ENCODE measurements at places on chromosomes 2 and 18.

DNA sequence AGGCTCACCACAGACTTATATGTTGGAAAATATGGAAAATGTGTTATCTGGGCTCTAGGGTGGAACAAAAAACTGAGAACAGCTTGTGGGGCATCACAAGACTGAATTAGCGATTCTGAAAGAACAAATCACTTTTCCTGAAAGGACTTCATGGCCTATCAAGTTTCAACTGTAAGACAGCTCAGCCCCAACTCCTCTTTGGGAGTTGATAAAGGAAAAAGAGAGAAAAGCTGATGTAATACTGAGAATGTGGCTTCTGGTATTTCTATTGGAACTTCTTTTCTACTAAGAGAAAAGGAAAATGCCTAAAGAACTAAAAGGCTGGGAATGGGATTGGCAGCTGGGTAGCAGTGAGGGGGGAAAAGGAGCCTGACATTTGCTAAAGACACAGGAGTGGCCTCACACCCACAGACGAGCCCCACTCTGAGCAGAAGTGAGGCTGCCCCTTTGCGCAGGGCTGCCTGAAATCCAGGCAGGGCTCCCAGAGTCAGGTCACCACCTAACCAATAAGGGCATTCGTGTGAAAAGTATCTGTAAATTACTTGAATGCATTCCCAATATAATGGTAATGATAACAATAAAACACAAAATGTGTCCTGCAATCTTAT, 75.6 kb downstream of the LRP2 start:
- DNase-seq = no peak

- peak; percentile 36 for DNase-seq
Measured at GRCh38 chr2:232576995-232577394, 26.5 kb downstream of the EIF4E2 start.

DNA sequence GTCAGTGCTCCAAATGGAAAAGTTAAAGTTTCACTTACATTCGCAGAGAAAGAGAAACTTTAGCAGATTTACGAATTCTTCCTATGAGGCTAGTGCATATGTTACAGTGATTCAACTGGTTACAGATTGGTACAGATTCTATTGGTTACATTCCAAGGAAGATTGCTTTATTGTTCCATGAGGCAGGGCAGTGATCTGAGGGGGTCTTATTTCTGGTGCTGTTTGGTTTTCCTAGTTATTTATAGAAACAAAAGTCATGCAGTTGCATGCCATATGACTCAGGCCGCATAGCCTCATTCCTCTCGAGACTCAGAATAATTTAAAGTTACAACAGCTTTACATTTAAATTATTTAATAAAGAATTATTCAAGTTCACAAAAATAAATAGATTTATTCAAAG, 385.4 kb upstream of the SYT4 start:
- peak; percentile 96 for DNase-seq

GRCh38 chr2:160921386-160921964, 238.8 kb upstream of the TANK start:
- peak; percentile 26 for DNase-seq

DNA sequence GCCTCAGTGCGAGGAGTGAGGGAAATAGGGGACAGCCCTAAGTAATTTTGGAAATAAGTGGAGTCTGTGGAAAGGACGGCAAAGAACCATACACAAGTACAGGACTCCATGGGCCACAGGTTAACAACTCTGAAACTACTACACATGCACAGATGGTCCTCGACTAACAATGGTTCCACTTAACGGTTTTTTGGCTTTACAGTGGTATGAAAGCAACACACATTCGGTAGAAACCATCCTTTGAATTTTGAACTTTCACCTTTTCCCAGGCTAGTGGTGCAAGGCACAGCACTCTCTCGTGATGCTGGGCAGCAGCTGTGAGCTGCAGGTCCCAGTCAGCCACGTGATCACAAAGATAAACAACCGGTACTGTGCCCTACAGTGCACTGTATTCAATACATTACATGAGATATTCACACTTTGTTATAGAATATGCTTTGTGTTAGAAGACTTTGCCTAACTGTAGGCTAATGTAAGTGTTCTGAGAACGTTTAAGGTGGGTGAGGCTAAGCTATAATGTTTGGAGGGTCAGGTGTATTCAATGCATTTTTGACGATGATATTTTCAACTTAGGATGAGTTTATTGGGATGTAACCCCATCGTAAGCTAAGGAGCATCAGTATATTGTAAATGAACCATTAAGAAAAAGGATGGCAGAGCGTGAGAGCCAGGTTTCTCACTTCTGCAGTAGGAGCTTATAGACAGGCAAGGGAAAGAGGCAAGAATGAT, 44.6 kb downstream of the TBC1D8 start:
- no peak for DNase-seq

GRCh38 chr2:176508984-176509740, 239.9 kb downstream of the MTX2 start:
- peak; percentile 91 for DNase-seq

DNA sequence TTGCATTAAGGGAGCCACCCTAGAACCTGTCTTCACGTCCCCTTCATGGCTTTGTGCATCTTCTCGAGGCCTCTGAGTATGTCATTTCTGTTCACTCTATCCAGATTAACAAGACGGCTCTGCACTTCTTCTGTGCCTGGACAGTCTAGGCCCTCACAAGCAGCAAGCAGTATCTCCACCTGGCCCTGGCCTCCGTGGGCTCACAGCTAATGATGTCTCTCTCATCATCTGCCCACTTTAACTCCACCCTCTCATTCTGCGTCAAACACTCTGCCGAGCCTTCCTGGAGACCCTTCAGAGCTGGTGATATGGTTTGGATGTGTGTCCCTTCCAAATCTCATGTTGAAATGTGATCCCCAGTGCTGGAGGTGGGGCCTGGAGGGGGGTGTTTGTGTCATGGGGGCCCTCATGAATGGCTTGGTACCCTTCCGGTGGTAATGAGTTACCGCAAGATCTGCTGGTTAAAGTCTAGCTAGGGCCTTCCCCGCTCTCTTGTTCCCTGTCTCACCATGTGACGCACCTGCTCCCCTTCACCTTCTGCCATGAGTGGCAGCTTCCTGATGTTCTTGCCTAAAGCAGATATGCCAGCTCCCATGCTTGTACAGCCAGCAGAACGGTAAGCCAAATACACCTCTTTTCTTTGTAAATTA, 132.5 kb upstream of the ID2 start:
- no peak for DNase-seq

DNA sequence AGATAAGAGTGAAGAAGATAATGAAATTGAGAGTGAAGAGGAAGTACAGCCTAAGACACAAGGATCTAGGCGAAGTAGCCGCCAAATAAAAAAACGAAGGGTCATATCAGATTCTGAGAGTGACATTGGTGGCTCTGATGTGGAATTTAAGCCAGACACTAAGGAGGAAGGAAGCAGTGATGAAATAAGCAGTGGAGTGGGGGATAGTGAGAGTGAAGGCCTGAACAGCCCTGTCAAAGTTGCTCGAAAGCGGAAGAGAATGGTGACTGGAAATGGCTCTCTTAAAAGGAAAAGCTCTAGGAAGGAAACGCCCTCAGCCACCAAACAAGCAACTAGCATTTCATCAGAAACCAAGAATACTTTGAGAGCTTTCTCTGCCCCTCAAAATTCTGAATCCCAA, 15.7 kb downstream of the MSH6 start:
- no peak for DNase-seq

DNA sequence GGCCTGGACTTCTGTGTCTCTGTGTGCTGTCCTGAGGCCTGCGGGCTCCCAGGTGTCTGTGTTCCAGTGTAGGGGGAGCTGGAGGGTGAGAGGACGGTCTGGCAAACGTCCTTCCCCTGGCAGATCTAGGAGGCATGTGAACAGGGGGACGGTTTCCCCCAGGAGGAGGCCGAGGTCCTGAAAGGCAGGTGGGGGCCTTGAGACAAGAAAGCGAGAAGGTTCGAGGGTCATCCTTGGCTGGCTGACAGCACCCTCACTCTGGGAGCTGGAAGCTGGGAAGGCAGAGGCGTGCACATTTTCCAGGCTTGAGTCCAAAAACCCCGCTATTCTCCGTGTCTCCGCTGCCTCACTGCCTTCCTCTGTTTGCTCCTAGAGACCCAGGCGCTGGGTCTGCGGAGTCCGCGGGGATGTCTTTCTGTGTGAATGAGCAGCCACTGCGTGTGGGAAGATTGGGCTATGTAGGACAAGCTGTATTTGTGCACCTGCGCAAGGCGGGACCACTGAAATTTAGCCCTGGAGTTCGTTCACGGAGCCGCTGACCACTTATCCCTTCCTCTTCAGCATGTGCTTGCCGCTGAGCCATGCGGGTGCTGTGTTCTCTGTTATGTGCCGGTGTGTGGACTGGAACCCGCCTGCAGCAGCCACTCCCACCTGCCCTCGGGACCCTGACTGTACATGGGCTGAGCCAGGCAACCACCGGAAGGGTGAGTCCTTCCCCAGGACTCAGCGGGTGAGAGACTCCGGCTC, 43.7 kb downstream of the TWIST2 start:
- DNase-seq = peak; percentile 63

GRCh38 chr2:222598611-222599010, 57.3 kb downstream of the FARSB start:
- DNase-seq = no peak

DNA sequence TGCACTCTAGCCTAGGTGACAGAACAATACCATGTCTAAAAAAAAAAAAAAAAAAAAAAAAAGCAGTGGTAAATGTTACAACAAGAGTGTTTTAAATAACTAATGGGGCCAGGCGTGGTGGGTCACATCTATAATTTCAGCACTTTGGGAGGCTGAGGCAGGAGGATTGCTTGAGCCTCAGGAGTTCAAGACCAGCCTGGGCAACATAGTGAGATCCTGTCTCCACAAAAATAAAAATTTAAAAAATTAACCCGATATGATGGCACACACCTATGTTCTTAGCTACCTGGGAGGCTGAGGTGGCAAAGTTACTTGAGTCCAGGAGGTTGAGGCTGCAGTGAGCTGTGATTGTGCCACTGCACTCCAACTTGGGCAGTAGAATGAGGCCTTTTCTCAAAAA, 37.1 kb downstream of the PAPOLG start:
- DNase-seq = no peak

GRCh38 chr2:65746931-65747675, 314.7 kb upstream of the SPRED2 start:
- DNase-seq = no peak

- no peak for DNase-seq
Measured at GRCh38 chr2:113251118-113251517, 27.6 kb downstream of the PAX8 start.

DNA sequence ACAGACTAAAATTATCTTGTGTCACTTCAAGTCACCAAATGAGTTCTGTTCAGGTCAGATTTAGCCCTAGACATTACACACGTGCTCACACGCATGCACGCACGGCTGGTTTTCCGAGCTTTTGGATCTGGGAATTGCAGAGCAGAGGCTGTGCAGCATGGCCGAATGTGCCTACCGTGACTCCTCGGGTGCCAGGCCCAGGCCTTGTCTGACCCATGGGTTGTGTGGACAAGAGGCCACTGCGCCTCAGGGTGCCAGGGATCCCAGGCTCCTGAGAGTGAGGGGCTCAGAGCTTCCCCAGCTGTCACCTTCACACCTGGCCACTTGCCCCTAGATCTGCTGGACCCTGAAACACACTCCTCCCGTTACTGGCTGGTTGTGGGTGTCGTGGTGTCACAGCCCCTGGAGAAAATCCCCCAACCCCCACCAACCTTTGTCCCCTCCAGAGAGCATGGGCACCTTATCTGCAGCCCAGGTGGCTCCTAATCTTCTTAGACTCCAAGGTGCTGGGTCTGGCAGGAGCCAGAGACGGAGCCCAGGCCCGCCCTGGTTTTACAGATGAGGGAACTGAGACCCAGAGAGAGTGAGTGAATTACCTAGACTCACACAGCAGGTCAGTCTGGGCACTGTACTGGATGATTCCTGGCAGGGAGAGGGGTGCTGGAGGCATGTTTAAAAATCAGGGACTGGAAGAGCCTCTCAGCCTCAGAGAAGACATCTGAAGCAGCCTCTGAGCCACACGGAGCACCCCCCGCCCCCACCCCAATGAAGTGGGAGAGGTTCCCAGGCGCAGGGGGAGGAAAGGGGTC, 56.8 kb downstream of the ATOH8 start:
- DNase-seq = no peak

DNA sequence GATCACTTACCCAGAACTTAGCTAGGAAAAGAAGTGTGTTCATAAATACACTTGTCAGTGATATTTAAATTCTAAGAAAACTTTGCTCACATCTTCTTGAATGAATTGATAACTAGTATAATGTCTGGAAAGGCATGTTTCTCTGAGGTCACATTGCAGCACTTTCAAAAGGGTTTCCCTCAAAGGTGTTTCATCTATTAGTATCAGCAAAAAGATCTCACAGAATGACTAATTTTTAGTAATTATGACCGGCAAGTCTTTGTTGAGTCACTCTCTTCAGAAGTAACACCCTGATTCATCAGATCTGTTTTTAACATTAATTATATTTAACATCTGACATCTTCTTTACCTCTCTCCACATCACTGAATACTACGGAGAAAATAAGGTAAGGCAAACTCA, 222.3 kb downstream of the IKZF2 start:
- no peak for DNase-seq

DNA sequence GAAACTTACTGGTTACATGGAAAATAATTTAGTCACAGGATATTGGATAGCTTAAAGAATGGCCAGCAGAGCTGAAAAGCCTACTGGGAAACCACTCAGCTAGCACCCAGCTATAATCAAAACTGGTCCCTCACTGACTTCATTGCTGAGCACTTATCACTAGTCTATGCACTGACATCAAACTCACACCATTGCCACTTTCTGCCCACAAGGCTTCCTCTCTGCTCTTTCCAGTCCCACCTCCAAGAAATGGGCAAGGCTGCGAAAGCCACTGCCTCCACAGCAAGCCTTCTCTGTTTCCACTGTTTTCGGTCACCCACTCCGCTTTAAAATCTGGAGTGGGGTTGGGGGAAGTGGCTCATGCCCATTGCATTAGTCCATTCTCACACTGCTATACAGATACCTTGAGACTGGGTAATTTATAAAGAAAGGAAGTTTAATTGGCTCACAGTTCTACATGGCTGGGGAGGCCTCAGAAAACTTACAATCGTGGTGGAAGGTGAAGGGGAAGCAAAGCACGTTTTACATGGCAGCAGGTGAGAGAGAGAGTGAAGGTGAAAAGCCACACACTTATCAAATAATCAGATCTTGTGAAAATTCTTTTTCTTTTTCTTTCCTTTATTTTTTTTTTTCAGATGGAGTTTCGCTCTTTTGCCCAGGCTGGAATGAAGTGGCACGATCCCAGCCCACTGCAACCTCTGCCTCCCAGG, 77.0 kb upstream of the CERS6 start:
- DNase-seq = no peak

- no peak for DNase-seq
Measured at GRCh38 chr2:133712369-133712768, 144.1 kb upstream of the NCKAP5 start.

DNA sequence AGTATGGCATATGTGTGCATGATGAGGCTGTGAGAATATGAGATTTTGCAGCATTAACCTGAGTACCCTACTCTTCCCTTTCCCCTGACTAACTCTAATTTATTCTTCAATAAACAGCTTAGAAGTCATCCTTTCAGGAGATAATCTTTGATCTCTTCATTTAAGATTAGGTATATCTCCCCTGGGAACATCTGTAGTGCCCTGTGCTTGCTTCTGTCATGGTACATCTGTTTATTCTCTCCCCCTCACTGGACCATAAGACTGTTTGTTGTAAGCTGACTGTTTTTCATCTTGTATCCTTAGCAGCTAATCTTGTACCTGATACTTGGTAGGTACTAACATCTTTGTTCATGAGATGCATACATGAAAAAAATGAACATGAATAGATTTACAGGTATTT, 83.1 kb downstream of the MBD5 start:
- DNase-seq = no peak

All from fibroblast of skin of right biceps (primary cell).